ENCODE measurements at places on chromosomes 7 and 10. TPM values are rescaled to one million over a fixed set of nuclear protein-coding genes. Genes with fewer than 3 reads are reported as not detected.

GRCh38 chr7:2115760-2116447, 116.8 kb downstream of the MAD1L1 start:
- no peak for DNase-seq

DNA sequence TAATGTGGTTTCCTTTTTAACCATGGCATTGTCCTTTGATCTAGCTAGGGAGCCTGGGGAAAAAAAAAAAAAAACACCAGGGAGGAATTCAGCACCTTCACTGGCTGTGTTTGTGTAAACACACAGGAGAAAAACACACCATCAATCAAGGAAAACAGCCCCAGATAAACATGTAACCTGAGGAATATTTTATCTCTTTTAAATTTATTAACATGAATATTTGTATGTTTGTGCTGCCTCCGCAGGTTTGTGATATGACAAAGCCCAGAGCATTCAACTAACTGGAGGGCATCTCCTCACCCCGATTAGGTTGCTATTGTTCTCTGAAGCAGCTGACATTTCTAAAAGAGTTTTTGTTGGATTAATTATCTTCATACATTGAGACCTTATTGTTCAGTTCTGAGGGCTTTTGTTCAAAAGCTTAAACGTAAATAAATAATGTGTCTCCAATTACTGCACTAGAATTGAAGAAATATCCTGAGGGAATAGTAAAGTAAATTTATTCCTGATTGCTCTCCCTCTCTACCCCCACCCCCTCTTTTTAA, 89.4 kb upstream of the SEMA3E start:
- no peak for DNase-seq

- no peak for DNase-seq
Measured at GRCh38 chr10:29877793-29878491, 181.4 kb downstream of the JCAD start.

GRCh38 chr7:120462991-120463390, 190.0 kb downstream of the KCND2 start:
- DNase-seq, result no peak

- no peak for DNase-seq
Measured at GRCh38 chr10:69506834-69507713, 55.8 kb downstream of the TSPAN15 start.

DNA sequence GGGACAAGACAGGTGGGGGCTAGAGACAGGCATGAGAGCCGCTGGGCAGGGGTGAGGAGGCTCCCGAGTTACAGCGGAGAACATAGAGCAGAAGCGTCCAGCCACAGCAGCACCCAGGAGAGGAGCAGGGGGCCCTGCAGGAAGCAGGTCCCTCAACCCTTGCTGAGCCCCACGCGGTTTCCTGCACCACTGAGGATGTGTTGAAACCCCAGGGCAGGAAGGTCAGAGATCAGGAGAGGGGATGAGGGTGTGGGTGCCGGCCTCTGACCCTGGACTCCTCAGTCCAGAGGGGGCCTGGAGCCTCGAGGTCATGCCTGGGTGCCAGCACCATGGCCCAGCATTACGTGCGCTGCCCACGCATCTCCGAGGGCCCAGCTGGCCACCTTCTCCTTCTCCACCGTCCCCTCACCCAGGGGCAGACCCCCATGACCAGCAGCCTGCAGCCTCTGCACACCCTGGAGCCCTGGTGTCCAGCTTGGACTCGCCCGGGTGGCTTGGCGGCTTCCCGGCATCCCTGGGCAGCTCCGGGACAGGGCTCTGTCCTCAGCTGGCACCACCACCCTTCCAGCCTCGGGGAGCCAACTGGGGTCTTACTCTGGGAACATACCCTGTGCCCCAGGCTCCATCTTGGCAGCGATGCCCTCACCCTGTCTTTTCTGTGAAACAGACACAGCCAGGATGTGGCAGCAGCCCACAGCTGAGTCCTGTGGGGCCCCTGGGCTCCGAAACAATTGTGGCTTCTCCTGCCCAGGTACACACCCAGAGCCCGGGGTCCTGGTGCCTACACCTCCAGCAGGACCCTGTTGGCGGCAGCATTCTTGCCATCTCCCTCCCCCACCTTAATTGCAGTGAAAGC, 52.0 kb downstream of the STK32C start:
- no peak for DNase-seq

DNA sequence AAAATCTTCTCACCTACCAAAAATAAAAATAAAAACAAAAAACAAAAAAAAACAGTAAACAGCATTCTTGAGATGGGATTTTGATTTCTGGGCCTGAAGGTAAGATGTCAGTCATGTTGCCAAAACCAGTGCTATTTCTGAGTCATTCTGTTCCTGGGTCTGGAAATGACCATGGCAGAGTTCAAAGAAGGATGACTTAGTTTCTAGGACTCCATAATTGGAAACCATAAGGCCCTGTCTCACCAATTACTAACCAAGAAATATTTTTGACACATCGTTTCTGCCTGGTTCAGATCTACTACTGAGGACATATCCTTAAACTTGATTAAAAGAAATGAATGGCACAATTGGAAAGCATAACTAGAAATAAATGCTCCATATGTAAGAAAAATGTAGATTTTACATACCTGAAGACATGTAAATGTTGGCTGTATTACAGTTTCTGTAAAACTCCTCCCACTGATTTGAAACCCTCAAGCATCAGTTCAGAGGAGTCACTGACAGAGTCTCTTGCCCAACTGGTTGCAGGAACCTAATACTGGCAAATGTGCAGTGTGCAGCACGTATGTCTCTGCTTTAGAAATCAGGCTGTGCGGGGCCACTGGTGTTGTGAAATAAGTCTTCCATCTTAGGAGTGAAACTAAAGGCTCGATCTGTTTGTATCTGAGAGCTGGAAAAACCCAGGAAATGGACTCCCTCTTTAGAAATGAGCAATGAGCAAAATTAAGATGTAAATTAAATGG, 84.8 kb upstream of the EGR2 start:
- no peak for DNase-seq

GRCh38 chr10:74081192-74081803, 69.3 kb downstream of the AP3M1 start:
- DNase-seq, result peak; percentile 57

- no peak for DNase-seq
Measured at GRCh38 chr7:39130857-39131526, 153.3 kb downstream of the POU6F2 start.

GRCh38 chr7:130752424-130752823, 18.4 kb upstream of the KLF14 start:
- DNase-seq, result no peak

- no peak for DNase-seq
Measured at GRCh38 chr10:103951942-103952341, 15.0 kb upstream of the SLK start.

DNA sequence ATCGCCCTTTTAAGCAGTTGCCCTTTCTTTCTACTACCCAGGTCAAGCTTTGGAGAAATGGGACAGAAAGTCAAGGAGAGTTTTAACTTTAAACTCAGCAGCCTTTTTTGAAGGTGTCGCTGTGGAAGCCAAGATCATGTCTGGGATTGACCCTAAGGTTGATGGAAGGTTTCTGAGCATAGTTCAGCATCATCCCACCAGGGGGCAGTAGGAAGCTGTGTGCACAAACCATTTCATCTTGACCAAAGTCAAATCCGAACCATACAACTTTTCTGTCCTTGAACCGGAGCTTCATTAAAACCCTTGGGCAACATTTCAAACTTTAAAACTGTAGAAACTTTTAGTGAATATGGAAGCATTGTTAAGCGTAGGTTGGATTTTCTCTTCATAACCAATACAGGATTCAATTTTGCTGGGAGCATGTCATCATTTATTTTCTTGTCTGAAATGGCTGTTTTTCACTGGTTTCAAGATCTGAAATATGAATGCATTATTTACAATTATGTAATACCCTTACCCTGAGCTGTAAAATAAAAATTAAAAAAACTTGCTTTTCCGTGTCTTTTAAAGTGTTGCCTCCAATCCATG, 214.4 kb upstream of the KIAA1217 start:
- DNase-seq, result peak; percentile 38

DNA sequence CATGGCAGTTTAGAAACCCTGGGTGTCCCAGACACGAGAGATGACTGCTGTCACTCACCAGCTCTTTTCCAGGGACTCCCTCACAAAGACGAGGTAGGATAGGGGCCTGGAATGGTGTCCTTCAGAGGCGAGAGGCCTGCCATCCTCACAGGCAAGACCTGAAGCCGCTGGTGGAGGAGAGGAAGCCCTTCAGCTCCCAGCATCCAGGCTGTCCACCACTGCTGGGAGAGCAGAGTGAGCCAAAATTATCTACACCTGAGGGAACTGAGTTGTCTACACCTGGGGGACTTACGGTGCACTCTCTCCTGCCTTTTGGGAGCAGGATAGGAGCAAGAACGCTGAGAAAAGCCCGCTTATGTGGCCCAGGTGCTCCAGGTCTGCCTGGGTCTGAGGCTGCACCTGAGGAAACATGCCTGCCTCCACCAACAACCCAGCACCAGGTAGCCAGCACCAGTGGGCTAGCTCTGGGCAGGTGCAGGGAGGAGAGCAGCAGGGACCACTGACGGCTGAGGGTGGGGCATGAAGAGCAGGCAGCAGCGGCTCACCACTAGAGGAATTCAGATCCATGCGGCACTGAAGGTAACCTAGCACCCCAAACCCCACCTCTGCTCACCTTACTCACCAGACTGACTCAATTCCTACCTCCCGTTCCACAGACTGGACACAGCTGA, 357.2 kb downstream of the SH2D4B start:
- DNase-seq, result no peak

DNA sequence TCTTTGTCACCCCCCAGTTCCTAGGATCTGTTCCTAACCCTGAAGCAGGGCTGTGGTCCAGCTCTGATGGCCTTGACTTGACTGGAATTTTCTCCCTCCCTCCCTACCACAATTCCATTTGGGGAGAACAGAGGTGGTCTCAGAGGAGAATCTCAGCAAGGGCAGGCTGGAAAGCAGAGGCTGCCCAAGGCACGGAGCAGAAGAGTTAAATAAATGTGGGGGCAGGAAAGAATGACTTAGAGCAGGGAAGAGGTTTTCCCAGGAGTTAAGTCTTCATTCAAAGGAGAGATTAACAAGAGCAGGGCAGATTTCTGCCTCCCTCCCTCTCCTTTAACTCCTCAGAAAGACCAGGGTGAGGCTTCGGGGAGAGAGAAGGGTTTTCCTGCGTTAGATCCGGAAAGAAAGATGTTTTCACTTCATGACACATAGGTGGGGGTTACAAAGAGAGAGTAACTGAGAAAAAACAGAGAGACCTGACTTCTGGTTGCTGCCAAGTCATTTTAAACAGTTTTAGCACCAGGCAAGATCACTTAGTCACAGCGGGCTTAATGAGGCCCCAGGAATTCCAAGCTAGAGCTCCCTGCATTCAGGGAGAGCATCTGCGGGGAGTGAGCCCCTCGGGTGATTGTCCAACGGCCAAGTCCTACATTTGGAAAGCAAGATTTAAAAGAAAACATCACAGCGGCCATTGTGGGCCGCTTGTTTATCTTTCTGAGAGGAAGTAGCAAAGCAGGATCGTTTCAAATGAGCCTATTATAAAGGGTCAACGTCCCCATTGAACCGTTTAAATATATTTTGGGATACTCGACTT, 78.7 kb downstream of the ARHGAP22 start:
- no peak for DNase-seq

DNA sequence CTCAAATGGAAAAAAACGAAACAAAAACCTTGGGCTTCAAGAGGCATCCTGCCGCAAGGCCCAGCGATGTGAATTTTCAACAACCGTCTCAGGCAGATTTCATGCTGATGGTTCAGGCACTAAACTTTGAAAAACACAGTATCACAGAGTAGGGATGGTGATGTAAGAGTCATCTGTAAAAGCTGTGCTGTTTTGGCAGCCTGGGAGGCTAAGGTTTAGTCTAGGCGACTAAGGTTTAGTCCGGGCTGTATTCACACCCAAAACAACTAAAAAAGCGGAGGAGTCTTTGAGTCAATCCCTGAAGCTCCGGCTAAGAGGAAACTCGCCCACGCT, 420 bp upstream of the MINPP1 start:
- no peak for DNase-seq

DNA sequence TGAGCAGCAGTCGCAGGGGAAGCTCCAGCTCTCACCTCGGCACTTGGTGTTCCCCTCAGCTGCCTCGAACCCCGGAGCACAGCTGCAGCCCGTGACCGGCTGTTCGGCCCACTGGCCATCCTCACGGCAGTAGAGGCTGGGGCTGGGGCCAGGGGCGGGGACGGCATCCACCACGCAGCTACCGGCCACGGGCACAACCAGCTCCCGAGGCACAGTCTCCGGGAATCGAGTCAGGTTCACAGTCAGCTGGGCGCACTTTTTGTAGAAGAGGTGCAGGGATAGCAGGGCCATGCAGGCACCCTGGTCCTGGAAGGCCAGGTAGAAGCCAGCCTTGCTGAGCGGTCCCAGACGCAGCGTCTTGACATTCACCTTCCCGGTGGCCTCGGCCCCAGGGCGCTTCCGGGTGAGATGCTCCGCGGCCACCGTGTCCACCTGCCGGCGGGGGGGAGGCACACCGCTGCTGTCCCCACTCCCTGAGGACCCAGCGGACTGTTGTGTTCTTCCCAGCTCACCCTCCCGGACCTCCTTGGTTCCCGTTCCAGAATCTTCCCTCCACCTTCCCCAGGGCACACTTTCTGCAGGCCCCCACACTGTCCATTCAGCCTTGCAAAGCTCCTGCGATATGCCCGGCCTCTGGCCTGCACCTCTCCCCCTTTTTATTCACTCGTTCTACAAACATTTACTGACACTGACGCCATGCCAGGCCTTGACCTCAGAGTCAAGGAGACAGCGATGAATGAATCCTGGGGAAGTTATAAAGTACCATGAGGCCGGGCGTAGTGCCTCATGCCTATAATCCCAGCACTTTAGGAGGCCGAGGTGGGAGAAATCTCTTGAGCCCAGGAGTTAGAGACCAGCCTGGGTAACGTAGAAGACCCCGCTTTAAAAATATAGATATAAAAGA, 4.8 kb downstream of the EPHB4 start:
- DNase-seq, result no peak

DNA sequence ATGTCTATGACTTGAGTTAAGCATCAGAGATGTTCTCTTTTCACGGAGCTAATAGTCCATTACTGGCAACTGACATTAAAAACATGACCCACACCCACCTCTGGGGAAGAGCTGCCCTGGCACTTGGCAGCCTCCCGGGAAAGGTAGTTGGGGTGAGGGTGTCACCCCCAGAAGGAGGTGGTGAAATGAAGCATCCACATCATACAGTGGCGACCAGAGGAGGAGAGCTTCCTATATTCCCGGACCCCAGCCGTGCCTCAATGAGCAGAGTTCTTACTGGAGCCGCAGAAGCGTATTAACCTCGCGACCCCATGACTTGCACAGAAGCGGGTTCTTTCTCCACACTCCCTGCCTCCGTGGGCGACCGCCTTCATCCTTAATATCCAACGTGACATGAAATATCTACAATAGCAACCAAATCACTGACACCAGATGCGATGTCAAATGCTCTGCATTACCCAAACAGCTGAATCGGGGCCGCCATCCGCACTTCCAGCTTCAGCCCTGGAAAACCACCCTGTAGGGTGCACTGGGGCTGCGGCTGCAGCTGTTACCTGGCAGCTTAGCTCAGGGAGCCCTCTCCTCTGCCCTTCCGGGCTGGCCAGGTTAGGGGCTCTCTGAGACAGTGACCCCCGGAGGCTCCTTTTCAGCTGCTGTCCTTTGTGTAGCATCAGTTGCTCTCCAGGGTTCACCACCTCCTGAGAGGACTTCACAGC, 103.1 kb upstream of the PARD3 start:
- DNase-seq, result no peak

GRCh38 chr10:6064119-6064518, 2.0 kb upstream of the IL2RA start:
- no peak for DNase-seq

IDI2 gene
- not detected for total RNA-seq

VWDE gene
- 8.5 TPM for total RNA-seq

SLC4A2 gene
- 580 TPM for total RNA-seq

ITIH5 gene
- total RNA-seq, result not detected

TFR2 gene
- 9.1 TPM for total RNA-seq

HOXA2 gene
- 2.9 TPM for total RNA-seq
